NCI-H460 (cell line): ENCODE measurements at places on chromosomes 1 and 21. TPM values are rescaled to one million over a fixed set of nuclear protein-coding genes. Genes with fewer than 3 reads are reported as not detected.

DNA sequence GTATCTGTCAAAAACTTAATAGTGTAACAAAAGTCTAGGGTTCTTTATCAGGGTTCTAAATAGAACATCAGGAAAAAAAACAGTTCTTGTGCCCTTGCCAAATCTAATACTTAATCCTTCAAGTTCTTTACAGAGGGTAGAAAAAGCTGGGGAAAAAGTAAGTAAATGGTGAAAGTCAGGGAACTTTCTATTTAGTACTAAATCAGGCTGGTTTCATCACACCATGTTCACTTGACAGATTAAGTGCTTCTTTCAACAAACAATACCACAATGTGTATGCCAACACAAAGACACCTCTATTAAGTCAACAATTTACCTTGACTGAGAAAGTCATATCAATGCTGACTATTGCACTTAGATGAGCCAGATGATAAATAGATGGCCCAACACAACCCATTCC, 9.7 kb downstream of the DBT start:
- no peak for DNase-seq

DNA sequence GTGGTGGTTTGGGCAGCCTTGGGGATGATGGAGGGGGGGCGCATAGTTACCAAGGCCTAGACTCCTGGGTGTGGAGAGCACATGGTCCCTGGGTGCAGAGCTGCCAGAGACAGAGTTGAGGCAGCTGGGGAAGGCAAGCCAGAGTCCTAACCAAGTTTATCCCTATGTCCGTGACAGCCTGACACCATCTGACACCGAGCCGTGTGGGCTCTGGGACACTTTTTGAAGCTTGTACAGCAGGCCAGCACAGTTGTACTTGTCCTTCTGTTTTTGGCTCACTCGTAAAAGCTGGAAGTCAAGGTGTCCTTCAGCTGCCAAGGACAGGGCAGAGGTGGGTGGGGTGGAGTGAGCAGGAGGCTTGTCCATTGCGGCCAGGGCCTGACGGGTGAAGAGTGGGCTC, 28.5 kb downstream of the SLC26A9 start:
- no peak for DNase-seq

- no peak for DNase-seq
Measured at GRCh38 chr1:68211761-68212380, 20.5 kb downstream of the WLS start.

GRCh38 chr1:211734359-211734758, 58.9 kb upstream of the NEK2 start:
- no peak for DNase-seq

DNA sequence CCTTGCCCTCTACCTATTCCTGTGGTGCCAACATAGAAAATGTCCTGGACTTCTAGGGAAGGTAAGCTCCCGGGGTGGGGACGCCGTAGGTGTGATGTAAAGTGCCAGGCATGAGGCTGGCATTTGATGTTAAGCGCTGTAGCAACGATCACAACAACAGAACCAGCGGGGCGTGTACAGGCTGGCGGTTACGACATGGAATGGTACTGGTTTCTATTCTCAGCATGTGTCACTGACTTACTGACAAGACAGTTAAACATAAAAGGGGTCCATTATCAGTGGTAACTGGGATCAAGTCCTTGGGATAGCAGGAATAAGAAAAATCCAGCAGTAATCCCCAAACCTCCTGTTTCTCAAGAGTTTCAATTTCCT, 58.9 kb downstream of the TGFBR3 start:
- no peak for DNase-seq

DNA sequence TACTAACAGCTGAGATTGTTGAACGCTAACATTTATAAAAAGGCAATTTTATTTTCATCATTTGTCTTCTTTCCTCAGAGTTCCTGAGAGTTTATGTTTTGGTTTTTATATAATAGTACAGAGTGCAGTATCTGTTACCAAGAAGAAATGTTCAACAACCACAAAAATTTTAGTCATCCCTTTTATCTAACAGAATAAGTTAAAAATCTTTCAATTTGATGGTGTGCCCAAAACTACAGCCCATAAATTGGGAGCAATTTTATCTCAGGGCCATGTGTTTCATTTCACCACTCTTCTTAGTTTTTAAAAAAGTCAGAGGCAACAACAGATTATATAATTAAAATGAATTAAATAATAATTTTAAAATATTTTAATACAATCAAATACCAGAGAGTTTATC, 37.1 kb downstream of the NEXN start:
- DNase-seq: no peak

- DNase-seq: no peak
Measured at GRCh38 chr1:19925342-19926070, 2.1 kb upstream of the PLA2G2E start.

DNA sequence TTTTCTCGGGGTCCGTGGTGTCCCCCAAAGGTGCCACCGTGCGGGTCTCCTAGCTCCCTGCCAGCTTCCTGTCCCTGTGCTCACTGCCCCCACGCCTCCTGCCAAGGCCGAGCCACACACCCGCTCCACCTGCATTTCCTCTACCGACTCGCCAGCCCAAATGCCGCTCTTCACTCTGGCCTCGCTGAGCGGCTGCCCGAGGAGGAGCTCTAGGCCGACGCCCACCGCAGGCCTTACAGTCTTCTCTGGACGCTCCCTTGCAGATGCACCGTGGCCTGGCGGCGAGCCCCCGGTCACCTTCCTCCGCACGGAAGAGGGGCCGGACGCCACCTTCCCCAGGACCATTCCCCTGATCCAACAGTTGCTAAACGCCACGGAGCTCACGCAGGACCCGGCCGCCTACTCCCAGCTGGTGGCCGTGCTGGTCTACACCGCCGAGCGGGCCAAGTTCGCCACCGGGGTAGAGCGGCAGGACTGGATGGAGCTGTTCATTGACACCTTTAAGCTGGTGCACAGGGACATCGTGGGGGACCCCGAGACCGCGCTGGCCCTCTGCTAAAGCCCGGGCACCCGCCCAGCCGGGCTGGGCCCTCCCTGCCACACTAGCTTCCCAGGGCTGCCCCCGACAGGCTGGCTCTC, 26.3 kb downstream of the FTCD start:
- no peak for DNase-seq

DNA sequence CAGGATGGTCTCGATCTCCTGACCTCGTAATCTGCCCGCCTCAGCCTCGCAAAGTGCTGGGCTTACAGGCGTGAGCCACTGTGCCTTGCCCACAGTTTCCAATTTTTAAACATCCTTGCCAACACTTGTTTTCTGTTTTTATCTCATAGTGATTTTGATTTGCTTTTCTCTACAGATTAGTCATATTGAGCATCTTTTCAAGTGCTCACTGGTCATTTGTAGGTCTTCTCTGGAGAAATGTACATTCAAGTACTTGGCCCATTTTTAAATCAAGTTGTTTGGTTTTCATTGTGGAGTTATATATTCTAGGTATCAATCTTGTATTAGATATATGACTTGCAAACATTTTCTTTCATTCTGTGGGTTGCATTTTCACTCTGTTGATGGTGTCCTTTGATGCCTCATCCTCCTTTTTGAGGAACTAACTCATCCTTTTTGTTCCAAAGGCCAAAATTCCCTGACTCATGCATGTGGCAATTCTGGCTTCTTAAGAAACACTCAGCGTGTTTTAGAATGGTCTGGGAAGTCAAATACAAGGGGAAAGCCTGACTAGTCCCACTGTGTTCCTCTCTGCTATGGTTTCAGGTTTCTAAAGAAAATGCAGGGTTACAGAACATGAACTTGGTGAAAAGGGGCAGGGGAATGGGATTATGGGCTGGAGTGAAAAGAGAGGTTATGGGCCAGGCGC, 37.3 kb downstream of the PTAFR start:
- DNase-seq: no peak

GRCh38 chr1:219478811-219479210, 134.1 kb downstream of the ZC3H11B start:
- DNase-seq: no peak

- DNase-seq: no peak
Measured at GRCh38 chr1:85581802-85582686, 1.5 kb downstream of the CCN1 start.

DNA sequence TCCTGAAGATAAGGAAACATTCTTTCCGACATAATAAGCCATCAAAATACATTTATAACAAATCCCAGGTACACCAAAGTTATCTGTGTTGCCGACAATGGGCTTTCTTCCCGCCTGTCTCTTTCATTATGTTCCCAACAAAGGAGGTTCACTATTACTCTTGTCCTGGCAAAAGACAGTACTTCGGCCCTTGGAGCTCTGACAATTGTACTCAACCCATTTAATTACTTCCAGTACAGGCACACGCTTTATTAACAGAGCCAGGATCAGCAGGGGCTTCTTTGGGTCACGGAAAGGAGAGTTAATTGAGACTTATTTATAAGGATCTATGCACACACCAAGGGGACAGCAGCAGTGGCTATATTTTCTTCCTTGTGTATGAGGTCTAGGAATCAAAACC, 46.6 kb upstream of the DUSP10 start:
- no peak for DNase-seq

- DNase-seq: no peak
Measured at GRCh38 chr1:101051688-101052638, 26.4 kb upstream of the DPH5 start.

- no peak for DNase-seq
Measured at GRCh38 chr1:51927029-51927428, 48.5 kb upstream of the NRDC start.

RBM34 gene
- 145 and 158 TPM in 2 replicates for total RNA-seq

B3GALT6 gene
- total RNA-seq: 15.6 and 17.5 TPM in 2 replicates

HLX gene
- 0.42 and 2.1 TPM in 2 replicates for total RNA-seq

AMPD1 gene
- not detected in 2 replicates for total RNA-seq

KCNJ15 gene
- not detected in 2 replicates for total RNA-seq

ATP6V1G3 gene
- total RNA-seq: not detected in 2 replicates
